Activated T-helper 2 cell treated with anti-CD3 and anti-CD28 coated beads, Interferon-gamma antibody, Interleukin-2, Interleukin-4, amounts not matched to agents 10 μg/mL and 5 μg/mL and 100 μg/mL, durations not matched to agents 14 hours and 24 hours and 36 hours (primary cell): ENCODE measurements at places on chromosomes 3 and 15. TPM values are rescaled to one million over a fixed set of nuclear protein-coding genes. Genes with fewer than 3 reads are reported as not detected.
A peak's percentile ranks its signal among the peaks of the same experiment; 100 is the strongest.

GRCh38 chr3:43180694-43181093 is 74.8 kb upstream of the POMGNT2 start:
- no peak for DNase-seq

The GPR149 gene
- total RNA-seq = not detected in 2 replicates

- DNase-seq = no peak
Measured at GRCh38 chr15:93012786-93013185, 76.2 kb downstream of the RGMA start.

- DNase-seq = no peak
Measured at GRCh38 chr3:29760226-29760685, 479.4 kb downstream of the RBMS3 start.

DNA sequence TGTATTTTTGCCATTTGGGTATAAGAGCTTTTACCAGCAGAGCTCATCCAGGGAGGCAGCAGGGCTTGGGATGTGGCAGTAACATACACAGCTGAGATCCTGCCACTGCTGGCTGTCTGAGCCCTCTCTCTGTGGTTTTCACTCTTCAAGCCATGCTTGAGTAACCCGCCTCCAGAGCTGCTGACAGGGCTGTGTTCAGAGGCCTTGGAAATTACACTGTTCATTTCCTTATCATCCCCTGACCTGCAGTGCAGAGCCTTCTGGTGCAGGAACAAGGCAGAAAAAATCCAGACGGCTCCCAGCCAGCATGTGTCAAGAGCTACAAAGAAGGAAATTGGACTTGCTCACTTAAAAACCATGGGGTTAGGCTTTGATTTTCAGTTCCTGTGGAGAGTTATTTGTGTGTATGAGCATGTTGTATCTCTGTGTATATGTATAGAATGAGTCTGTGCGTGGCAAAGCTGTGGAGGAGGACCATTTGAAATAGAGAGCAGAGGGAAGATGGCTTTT is 47.0 kb downstream of the ZNF609 start:
- no peak for DNase-seq

The HSPBAP1 gene
- 6.6 and 8.0 TPM in 2 replicates for total RNA-seq

The TGM4 gene
- total RNA-seq = not detected in 2 replicates

- DNase-seq = no peak
Measured at GRCh38 chr3:22933051-22933840, 269.9 kb upstream of the UBE2E2 start.

GRCh38 chr3:43005253-43005652 is 26.1 kb downstream of the GASK1A start:
- no peak for DNase-seq

- DNase-seq = no peak
Measured at GRCh38 chr3:189353988-189354889, 182.5 kb downstream of the TPRG1 start.

DNA sequence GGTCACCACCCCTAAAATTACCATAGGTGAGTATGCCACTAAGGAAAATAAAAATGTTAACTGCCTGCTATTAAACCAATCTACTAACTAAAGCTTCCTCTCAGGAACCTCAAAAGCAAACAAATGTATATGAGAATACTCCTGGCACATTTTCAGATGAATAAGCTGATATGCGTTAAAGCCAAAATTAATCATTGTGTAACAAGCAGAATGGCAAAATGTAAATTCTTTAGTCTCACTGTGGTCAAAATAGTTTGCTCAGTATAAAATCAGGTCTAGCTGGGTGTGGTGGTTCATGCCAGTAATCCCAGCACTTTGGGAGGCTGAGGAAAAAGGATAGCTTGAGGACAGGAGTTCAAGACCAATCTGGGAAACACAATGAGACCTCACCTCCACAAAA is 53.6 kb downstream of the SUMF1 start:
- no peak for DNase-seq

DNA sequence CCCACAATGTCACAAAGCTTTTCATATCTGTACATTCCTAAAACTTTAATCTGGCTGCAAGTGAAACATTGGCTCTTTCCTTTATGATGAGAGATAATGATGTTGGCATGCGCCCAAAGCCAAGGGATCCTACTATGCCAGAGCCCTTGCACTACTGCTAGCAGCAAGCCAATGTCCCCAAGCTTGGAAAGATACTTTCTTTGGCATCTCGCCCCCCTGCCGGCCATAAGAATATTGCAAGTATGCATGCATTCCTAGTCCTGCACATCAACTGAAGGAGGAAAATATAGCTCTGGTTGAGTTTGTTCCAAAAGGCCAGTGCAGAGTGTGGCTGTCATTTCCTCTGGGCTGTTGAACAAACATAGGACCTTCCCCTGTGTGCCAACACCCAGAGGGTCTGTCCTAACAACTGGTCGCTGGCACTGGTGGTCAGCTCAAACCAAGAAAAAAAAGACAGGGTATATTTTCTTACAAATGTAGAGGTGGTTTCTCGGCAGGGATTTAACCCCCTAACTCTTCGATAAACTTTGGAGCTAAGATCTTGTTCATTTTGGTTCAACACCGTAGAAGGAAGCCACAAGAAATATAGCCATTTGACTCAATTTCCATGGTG is 120.9 kb upstream of the ZBED2 start:
- no peak for DNase-seq

The TMEM40 gene
- not detected in 2 replicates for total RNA-seq

DNA sequence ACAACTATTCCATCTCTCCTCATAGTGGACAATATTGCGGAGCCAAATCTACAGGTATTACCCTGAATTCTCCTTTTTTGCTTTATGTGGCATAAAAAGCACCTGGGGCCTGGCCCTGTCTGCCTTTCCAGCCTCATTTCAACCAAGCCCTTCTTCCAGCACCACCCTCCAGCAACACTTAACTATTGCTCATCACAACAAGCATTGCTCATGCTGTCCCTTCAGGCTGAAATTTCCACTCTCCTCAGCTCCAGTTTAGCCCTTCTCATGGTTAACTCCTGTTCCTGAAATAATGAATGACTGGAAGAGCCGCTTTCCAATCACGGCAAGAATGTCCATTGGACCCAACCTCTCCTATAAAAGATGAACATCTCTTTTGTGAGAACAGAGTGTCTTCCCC is 107.4 kb downstream of the P2RY1 start:
- no peak for DNase-seq

DNA sequence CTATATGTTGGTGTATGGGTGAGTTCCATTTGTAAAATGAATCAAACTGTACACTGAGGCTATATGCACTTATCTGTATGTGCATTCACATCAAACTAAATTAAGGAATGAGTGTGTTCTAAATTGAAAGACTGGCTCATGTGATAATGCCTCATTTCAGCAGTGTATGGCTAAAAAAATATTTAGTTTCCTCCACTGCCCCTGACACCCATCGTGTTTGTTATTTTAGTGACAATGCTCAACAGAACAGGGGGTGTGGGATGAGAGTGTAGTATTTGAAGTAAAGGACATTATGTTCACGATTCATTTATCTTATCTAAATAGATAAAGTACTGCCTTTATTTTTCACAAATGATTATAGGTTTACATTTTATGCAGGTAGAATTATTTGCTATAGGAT is 301.1 kb upstream of the ARPP21 start:
- no peak for DNase-seq

DNA sequence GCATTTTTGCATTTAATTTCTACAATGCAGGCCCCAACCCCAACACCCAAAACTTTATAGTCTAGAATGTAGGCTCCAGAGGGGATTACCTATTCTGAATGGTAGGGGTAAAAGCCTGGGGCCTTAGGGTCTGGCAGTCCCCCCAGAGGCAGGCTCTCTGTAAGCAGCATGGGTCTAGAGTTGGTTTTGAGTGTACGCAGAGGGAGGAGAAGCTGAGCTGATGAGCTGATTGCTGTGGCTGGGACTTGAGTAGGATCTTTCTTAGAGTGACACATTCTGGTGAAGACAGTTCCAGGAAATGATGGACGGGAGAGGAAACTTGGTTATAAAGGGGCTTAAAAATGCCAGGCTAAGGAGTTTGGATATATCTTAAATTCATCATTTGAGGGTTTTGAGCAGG is 2.1 kb downstream of the LPP start:
- no peak for DNase-seq

The REC114 gene
- not detected in 2 replicates for total RNA-seq

- DNase-seq = no peak
Measured at GRCh38 chr3:52400275-52400793, 44.6 kb downstream of the SEMA3G start.

The ANKRD34C gene
- total RNA-seq = not detected in 2 replicates

GRCh38 chr15:69059557-69059943 is 45.1 kb downstream of the NOX5 start:
- DNase-seq = no peak

GRCh38 chr3:150410311-150411105 is 2.4 kb downstream of the TSC22D2 start:
- peak; percentile 25 for DNase-seq

DNA sequence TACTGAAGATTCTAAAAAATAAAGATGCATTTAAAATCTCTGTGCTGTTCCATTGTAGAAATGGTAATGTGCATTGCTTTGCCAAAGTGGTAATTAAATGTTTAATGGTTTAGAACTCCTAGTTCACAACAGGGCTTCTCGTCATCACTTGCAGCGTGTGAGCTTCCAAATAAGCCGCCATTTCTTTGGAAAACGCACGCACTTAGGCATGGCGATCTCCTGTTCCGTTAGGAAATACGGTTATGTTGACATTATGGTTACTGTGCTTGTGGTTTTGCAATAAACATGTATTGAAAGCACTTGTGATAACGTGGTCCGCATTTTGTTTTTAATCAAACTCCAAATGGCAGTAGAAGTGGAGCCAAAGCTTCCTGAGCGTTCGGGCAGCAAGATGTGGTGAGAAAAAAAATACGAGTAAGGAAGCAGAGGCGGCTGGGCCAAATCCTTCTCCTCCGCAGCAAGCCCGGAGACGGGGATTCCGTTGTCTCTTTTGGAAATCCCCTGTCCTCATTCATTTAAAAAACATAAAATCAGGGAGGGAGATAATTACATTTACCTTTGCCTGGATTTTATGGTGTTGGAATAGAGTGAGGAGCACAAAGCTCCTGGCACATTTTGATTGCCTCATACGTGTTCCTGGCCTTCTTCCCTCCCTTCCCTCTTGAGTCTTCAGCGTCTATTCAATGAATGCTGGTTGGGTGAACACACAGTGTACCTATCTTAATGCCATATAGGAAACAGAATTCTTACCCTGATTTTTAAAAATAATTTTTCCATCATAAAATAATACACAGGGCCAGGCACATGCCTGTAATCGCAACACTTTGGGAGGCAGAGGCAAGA is 97.5 kb downstream of the SLC49A4 start:
- DNase-seq = no peak

GRCh38 chr15:34436956-34437442 is 609 bp downstream of the GOLGA8A start:
- peak; percentile 48 for DNase-seq

DNA sequence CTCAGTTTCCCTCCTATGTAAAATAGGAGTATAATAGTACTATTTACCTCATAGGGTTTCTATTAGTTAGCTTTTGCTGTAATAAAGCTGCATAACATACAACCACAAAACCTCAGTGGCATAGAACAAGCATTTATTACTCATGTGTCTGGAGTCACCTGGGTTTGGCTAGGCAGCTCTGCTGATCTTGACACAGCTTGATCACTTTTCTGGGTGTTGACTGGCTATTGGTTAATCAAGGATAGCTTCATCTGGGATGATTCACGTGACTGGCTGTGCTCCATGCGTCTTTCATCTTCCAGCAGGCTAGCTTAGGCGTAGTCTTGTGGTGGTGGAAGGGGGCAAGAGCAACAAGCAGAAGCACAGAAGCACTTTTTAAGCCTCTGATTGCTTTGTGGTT is 112.6 kb downstream of the SQOR start:
- no peak for DNase-seq

DNA sequence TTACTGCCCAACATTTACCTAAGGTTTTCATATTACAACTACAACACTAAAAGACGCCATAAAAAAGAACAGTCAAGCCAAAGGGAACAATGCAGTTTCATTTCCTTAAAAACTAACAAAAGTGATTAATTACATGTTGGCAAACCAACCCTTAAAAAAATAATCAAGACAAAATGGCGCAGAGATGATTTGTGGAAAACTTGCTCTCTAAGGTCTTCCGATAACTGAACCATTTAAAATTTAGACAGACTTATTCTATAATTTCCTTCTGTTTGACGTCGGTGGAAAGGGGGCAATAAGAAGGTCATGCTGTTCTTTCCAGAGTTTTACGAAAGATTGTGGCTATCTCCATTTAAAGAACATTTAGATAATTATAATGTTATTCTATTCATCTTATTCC is 87.6 kb downstream of the RYK start:
- DNase-seq = no peak

DNA sequence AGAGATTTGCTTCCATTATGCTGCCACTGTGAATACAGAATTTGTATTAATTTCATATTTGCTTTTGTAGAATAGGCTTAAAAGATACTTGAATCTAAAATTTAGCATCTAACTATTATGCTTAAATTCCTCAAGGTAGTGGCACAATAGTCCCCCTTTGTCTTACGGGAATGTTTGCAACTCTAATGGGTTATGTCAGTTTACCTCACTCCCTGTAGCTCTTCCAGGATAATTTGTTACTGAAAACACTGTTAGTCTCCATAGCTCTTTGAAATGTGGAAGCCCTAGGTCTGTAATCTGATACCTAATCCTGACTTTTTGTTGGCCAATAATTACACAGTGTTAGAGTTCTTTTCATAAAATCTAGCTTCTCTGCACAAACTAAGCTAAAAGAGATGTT is 433.4 kb downstream of the PYDC2 start:
- no peak for DNase-seq

- DNase-seq = no peak
Measured at GRCh38 chr3:135041601-135042000, 246.5 kb downstream of the EPHB1 start.

- DNase-seq = no peak
Measured at GRCh38 chr3:86785386-86785785, 205.6 kb downstream of the VGLL3 start.

The LAMB2 gene
- total RNA-seq = 0.34 TPM in 1 of 2 replicates, not detected in the other

DNA sequence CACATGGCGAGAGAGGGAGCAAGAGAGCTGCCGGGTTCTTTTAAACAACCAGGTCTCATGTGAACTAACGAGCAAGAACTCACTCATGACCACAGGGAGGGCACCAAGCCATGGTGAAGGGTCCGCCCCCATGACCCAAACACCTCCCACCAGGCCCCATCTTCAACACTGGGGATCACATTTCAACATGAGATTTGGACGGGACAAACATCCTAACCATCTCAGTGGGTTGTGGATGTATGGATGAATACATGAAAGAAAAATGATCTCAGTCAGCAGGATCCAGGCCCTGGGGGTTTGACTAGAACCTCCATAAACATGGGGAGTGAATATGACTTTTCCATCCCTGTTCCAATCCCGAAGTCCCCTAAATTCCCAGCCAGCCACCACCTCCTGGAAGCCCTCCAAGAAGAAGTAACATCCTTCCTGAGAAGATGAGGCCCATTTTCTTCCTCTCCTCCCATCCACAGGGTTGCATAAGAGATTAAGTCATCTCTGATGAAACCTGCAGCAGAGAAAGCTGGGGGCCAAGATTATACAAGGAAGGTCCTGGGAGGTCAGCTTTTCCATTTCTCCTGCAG is 9.5 kb downstream of the CAV3 start:
- DNase-seq = no peak
